GM23338 (cell line): ENCODE measurements at places on chromosomes 7 and 10.

- peak; percentile 67 for DNase-seq
Measured at GRCh38 chr7:47474937-47475879, 106.7 kb downstream of the TNS3 start.

GRCh38 chr7:106774768-106775551 is 90.1 kb upstream of the PIK3CG start:
- peak; percentile 38 for DNase-seq

GRCh38 chr7:66948480-66949109 is 27.6 kb downstream of the TMEM248 start:
- no peak for DNase-seq

- peak; percentile 71 for DNase-seq
Measured at GRCh38 chr10:75403939-75404814, 2.6 kb upstream of the ZNF503 start.
